Stimulated activated CD4-positive, alpha-beta T cell treated with anti-CD3 and anti-CD28 coated beads, Interleukin-4, amount 100 ng/mL, for 4 hours (primary cell): ENCODE measurements at places on chromosomes 16 and 17.

- no peak for DNase-seq
These were observed 5.9 kb downstream of the TSPOAP1 start for GRCh38 chr17:58322581-58323185.

DNA sequence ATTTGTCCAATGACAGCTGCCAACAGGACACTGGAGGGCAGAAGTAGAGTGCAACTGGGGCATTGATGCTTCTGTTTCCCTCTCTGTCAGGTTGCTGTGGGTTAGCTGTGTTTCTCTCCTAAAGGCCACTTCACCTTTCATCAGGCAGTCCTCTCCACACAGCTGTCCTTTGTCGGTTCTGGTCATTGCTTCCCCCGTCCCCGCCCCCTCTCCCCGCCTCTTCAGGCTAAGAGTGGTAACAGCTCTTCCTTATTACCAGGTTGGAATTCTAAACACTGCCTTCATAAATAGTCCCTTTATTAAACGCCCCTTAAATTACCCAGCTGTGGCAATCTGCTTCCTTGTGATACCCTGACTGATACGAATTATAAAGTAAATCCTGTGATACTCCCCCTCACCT lies 31.8 kb upstream of the NSRP1 start:
- DNase-seq: no peak

DNA sequence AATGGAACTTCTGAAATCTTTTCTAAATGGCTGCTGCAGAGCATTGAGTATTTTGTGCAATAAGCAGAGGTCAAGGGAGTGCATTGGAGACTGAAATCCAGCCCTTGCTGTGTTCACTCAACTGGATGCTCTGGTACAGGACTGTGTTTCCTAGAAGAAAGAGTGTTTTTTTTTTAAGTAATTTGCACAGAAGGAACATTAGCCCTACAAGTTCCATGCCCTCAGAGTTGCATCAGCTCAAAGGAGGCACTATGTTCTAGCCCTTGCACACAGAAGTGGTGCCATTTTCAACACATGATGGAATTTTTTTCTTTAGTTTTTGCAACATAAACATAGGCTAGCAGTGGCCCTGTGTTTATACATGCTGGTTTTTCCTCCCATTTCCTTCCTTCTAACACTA lies 144.1 kb upstream of the HLF start:
- DNase-seq: no peak

GRCh38 chr16:52805559-52806168 lies 247.0 kb downstream of the CHD9NB start:
- no peak for DNase-seq

DNA sequence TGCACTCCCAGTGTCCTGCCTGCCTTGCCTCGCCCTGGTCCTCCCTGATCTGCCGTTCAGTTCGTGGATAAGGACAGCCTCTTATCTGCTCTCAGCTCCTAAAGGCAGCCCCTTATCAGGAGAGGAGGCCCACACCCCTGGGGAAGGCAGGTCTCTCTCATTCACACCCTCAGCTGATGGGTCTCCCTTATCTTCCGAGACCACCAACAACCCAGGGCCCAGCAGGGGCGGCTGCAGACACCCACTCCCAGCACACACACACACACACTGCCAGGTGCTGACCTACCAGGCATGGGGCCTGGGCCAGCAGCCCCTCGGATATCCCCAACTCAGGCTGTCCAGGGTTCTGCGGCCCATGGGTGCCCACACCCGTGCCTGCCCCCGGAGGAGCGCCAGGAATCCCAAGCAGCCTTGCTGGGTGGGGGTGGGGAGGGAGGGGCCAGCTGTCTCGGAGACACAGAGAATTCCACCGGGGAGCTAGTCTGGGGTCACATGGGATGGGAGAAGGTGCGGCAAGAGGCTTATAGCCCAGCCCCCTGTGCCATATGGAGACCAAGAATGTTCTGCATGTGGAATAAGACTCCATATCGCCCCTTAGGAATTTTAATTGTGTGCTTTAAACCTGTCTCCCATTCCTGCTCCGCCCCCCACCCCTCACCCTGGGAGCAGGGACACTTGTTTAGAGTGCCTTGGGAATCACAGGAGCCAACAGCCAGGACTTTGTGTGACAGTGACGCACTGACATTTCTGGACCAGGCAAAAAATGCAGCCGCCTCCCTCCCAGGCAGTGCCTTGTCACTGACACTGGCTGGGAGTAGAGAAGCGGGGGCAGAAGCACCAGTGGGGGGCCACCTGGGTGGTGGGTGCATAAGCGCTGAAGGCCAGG lies 41.9 kb upstream of the EMP2 start:
- DNase-seq: no peak

- DNase-seq: no peak
These were observed 634.1 kb upstream of the RBFOX1 start for GRCh38 chr16:6698548-6698947.

DNA sequence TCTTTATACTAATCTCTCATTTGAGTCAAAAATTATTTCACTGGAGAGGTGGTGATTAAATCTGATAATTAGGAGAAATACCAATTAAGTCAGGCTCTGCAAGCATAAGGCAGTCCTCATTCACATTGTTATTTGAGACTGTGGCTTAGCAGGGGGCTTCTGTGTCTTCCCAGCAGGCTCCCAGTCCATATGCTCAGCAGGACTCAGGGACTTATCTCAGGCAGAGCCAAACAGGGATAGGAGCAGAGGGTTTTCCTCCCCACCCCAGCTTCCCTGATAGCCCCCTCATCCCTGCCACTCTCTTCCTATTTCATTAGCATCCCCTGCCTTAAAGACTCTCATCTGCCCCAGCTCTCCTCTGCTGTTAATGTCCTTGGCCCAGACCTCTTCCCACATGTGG lies 104.3 kb upstream of the DNAH9 start:
- no peak for DNase-seq

GRCh38 chr16:55169780-55170179 lies 154.2 kb upstream of the IRX6 start:
- no peak for DNase-seq

DNA sequence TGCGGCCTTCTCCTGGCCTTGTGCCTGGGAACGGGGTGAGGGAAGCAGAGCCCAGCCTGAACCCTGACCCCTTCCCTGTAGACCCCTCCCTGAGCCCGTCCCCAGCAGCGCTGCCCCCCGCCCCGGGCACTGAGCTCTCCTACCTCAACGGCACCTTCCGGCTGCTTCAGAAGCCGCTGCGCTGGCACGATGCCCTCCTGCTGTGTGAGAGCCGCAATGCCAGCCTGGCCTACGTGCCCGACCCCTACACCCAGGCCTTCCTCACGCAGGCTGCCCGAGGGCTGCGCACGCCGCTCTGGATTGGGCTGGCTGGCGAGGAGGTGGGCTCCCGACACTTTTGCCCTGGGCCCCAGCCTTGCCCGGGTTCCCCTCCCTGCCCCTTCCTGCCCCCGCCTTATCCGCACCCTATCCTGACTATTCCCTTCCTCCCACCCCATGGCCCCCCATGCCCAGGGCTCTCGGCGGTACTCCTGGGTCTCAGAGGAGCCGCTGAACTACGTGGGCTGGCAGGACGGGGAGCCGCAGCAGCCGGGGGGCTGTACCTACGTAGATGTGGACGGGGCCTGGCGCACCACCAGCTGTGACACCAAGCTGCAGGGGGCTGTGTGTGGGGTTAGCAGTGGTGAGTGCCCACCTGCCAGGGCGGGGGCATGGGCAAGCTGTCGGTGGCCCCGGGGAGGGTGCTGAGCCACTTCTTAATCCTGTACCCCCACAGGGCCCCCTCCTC lies 62.1 kb downstream of the MRC2 start:
- no peak for DNase-seq

DNA sequence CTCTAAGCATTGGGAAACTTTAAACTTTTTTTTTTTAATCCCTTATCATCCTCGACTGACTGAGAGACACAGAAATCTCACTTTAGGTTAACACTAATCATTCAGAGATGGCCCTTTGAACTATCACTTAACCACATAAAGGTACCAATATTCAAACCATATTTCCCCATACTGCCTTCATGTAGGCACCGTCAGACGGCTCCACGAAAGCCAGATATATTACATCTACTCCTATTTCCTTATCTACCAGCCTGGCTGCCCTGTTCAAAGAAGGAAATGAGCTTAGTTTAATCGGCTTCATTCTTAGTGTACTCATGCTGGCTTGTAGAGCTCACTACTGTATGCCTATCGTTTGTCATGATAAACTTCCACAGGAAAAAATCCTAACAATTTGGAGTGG lies 270.9 kb downstream of the CEP112 start:
- no peak for DNase-seq
